Mesothelial cell of epicardium (in vitro differentiated cells): ENCODE measurements at places on chromosomes 6 and 20. TPM values are rescaled to one million over a fixed set of nuclear protein-coding genes. Genes with fewer than 3 reads are reported as not detected.
A peak's percentile ranks its signal among the peaks of the same experiment; 100 is the strongest.

DNA sequence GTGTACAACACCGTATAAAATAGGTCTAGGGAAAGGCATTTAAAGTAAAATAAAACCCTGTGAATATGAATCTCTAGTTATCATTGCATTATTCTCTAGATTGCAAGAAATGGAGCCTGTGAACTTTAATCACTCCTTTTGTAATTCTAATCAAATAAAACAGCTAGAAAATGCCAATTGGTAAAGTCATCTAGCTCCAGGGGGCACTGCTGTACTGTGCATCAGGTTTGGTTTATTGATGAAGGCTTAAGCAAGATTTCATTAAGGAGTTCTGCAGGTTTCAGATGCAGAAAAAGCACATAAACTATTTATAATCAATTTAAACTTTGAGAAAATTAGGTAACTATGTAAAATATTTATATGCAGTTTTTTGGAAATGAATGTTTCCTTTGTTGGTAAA is 645.0 kb downstream of the PHF3 start:
- no peak for DNase-seq

- DNase-seq = no peak
Measured at GRCh38 chr6:39913391-39913916, 20.8 kb downstream of the MOCS1 start.

- DNase-seq = no peak
Measured at GRCh38 chr6:168925671-168926070, 328.0 kb downstream of the THBS2 start.

The SMIM8 gene
- total RNA-seq = 23.7 to 26.7 TPM (median 24.4 TPM) in 3 replicates

The EZR gene
- total RNA-seq = 195 to 208 TPM (median 204 TPM) in 3 replicates

GRCh38 chr6:113102761-113103160 is 754.4 kb upstream of the MARCKS start:
- DNase-seq = no peak

DNA sequence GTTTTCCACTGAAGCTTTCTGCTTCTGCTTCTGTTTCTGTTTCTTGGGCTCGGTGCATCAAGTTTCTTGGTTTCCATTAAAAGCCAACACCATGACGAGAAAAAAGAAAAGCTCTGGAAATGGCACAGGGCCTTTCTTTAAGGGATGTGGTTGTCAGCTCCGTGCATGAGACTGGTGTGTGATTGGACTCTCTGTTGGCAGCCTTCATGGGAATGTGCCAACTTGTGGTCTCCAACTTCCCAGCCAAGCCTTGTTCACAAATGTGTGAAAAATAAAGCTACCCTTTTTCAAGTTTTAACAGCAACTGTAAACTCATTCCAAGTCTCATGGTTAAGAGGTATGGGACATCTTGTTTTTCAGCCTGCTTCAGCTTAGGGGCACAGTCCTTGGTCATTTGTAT is 68.7 kb upstream of the CST7 start:
- DNase-seq = no peak

- DNase-seq = no peak
Measured at GRCh38 chr6:44036699-44037101, 90.6 kb downstream of the MRPL14 start.

DNA sequence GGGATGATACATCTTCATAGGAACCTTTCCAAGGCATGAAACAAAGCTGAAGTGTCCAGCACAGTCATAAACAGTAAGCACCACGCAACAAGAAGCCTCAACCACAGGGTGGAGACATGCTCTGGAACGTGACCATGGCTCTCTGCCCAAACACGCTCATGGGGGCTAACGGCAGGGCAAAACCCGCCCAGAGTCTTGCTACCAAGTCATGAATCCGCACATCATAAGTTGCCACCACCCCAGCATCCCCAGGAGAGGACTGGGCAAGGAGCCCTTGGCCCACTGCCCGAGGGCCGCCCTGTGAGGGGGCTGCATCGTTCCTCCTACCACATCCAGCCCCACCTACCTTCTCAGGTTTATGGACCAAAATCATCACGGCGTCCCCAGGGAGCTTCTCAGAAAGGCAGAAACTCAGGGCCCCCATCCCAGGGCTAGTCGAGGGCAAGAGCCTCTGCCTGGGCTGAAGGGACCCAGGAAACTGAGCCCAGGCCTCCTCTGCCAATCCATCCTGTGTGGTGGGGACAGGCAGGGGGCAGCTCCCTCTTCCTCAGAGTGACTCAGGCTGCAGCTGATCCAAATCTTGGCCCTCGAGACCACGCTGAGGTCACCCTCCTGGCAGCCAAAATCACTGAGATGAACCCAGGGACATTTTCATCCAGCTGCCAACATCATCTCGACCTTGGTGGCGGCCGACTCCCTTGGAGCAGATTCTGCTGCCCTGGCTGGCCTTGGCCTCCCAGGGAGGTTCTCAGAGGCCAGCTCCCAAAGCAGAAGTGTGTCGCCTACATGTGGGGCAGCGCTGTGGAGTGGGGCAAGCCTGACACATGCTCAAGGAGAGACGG is 42.6 kb downstream of the BMP7 start:
- no peak for DNase-seq

DNA sequence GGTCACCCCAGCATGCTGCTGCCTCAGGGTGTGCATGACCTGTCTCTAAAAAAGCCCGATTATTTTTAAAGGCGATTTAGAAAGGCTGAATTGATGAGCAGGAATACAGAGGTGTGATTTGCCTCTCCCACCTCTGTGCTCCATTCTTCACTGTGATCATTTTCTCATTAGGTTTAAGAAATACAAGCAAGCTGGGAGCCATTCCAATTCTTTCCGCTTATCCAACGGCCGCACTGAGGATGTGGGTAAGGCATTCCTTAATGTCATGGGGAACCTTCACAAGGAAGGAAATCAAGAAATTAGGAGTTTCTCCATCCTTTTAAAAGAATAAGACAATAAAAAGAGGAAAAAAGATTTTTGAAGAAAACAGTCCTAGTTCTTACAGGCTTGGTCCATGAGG is 55.6 kb upstream of the GNRH2 start:
- no peak for DNase-seq

DNA sequence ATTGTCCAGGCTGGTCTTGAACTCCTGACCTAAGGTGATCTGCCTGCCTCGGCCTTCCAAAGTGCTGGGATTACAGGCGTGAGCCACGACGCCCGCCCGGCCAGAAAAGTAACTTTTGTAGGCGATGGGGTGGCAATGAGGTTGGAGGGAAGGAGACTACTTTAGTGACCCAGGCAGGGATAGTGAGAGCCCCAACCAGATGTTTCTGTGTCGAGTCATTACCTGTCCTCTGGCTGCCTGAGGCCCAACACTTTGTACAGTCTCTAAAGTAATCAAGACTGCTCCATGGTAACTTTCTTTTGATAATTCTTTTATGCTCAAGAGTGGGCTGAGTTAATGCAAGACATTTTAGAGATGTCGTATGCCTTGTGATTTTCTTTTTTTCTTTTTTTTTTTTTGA is 6.8 kb downstream of the SASH1 start:
- DNase-seq = no peak

The ULBP2 gene
- 0.23 to 0.42 TPM (median 0.24 TPM) in 3 replicates for total RNA-seq

The TCP11 gene
- 0.20 to 0.24 TPM (median 0.20 TPM) in 3 replicates for total RNA-seq

The TRIM15 gene
- not detected in 3 replicates for total RNA-seq

- no peak for DNase-seq
Measured at GRCh38 chr20:62829231-62830230, 12.7 kb downstream of the COL9A3 start.

The MLN gene
- total RNA-seq = not detected in 3 replicates

The CST4 gene
- total RNA-seq = not detected in 3 replicates

The DPPA5 gene
- not detected in 3 replicates for total RNA-seq

The DEF6 gene
- 9.3 to 11.3 TPM (median 9.7 TPM) in 3 replicates for total RNA-seq

DNA sequence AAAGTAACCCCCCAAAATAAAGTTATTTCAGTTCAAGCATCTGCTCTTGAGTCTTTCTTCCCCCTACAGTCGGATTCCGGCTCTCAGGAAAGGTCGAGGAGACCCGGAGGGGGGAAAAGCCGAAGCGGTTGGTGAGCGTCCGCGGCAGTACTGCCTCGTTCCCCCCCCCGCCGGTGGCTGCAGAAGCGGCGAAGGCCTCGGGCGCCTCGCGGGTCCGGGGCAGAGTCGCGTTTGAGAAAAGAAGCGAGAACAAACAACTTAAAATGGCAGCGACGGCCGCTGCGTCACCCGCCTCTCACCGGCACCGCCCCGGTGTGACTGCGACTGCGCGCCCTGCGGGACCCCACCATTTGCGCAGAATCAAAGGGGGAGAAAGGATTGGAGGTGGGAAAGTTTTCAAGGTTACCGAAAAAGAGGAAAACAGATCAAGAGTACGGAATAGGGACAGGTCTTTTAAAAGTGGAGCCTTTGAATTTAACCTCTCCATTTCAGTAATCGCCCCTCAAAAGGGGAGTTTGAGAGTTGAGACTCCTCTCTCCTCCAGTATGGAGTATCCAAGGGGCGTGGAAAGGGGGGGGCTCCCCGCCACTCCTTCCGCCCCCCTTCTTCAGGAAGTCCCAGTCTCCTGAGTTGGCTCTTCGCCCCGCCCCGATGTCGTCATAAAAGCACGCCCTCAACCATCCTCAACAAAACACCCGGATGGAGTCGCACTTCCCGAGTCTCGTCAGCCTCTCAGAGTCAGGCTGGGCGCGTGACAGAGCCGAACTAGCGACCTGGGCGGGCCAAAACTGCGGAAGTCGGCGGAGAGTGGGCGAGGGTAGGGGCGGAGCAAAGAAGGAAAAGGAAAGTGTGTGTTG is 1.9 kb upstream of the C6orf62 start:
- DNase-seq = peak; percentile 99

DNA sequence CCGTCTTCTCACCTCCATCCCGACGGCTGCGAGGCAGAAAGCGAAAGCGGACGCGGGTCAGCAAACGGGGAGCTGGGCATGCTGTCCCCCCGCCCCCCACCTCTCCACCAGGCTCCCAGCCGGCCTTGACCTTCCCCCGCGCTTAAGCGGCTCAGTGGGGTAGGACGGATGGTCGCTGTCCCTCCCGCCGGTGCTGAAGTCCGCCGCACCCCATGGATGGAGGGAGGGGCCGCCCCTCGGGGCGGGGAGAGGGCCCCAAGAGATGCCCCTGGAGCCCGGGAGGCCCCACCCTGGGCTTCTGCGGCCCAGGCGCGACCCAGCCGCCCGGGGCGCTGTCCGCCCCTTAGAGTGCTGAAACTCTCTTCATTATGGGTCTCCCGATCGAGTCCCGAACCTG is at the start of gene KCNB1:
Gene KCNB1, minus strand, starts transcription at position 48 of the 397 bp plus-strand sequence. CDS start 188 bp downstream, outside the sequence.
- DNase-seq = peak; percentile 75

The TAP2 gene
- total RNA-seq = 22.9 to 24.2 TPM (median 23.6 TPM) in 3 replicates
